Natural killer cell (primary cell): ENCODE measurements at places on chromosomes 1 and 21. TPM values are rescaled to one million over a fixed set of nuclear protein-coding genes. Genes with fewer than 3 reads are reported as not detected.

OR2L2 gene
- total RNA-seq, result not detected

FNDC10 gene
- total RNA-seq, result 2.8 TPM

NTMT2 gene
- not detected for total RNA-seq

LRRC53 gene
- not detected for total RNA-seq

ZSCAN20 gene
- 1.0 TPM for total RNA-seq

HMCN1 gene
- total RNA-seq, result 0.02 TPM
